ENCODE measurements at places on chromosomes 2 and 18.

DNA sequence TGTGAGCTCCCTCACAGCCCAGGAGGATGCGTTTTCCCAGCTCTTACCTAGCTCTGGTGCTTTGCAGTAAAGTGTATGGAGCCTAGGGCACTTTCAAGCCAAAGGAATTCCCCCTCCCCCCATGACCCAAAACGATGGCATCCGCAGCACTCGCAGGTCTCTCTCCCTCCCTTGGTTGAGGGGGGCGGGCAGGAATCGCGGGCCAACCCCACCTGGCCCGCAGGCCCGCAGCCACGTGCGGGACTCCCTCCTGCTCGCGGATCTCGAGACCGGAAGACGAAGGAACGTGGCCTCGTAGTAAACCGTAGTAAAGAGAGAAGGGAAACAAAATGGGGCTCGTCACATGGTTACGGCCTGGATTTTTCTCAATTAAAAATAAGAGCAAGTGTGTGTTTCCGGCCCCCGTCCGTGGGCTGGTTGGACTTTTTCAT is 8.5 kb downstream of the IRS1 start:
- DNase-seq: no peak

DNA sequence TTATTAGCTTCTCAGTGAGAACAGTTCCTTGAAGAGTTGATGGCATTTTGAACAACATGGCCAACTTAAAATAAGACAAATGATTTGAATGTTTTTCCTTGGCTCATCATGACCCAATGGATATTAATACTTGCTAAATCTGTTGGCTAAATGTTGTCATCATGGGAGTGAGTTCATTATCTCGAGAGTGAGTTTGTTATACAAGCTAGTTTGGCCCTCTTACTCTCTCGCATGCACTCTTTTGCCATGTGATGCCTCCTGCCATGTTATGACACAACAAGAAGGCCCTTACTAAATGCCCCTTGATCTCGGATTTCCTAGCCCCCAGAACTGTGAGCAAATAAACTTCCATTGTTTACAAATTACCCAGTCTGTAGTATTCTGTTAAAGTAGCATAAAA is 22.9 kb upstream of the SANBR start:
- DNase-seq: no peak

- no peak for DNase-seq
Observed at GRCh38 chr2:60459851-60460250, 93.6 kb downstream of the BCL11A start.

DNA sequence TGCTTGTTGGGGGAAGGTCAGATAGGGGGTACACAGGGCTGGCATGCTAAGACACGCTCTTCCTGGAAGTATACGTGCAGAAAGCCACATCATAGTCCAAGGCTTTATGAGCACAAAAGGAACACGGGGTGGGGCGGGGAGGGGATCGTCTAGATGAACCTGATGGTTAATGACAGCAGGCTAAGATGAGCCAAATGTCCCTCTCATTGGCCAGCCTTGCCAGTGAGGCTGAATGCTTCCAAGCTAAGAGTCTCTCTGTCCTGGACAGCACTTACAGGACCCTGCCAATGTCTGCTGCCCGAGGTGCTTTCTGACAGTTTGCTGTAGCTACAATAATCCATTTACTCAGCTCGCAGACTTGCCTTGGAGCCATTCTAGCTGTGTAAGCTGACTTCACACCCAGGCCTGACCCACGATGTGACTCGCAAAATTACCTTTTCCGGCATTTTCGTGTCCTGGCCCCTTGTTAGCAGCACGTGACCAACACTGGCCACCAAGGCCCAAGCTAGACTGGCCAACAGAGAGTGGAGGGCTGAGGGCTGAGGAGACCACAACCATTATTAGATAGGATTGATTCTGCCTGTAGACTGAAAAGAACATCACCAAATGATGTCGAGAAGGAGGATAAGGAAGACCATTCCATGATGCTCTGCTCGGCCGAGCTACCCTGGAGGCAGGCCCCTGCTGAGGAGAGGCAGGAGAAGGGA is 84.2 kb downstream of the MALT1 start:
- no peak for DNase-seq

DNA sequence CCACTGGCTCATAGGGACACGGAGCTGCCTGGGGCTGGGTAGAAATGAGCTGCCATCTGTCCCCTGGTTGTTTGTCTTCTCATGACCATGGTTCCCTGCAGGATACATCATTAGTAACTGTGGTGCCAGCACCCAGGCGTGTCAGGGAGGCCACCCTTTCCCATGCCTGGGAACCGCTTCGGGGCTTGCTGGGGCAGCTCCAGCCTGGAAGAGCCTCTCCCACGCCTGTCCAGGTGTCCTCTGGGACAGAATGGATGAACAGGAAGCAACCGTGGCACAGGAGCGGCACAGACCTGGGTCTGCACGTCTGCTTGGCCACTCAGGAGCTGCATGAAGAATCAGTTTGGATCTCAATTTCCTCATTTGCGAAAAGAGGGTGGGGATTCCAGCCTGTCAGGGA is 34.8 kb downstream of the SDC1 start:
- no peak for DNase-seq

DNA sequence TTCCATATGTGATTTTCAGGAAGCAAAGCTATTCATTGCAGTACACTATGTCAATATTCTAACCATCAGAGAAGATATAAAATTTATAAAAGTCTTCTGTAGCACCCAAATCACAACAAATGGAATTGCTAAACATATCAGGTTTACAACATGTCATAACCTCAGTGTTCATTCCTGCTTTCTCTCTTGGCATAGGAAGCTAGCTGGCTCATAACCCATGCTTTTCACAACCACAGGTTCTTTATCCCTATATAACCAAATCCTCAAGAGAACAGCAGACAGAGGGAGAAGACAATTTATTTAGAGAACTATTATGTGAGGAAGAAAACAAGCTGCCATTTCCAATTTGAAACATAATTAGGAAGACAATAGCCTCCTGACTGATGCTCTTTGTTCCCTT is 997.0 kb upstream of the ACVR2A start:
- DNase-seq: no peak

DNA sequence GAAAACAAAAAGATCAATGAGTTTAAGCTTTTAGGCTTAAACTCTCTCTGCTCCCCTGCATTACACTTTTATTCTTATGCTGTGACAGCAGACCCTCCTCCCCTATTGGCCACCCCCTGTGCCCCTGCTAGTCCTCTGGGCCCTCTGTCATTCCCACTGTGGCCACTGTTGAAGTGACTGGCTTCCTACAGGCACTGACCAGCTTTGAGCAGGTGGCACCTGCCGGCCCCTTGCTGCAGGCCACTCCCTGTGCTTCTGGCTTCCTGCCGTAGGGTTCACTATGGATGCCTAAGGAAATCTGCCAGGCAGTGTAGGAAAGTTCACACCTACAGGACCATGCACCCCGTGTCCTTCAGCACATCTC is 156.5 kb upstream of the L3MBTL4 start:
- DNase-seq: no peak

DNA sequence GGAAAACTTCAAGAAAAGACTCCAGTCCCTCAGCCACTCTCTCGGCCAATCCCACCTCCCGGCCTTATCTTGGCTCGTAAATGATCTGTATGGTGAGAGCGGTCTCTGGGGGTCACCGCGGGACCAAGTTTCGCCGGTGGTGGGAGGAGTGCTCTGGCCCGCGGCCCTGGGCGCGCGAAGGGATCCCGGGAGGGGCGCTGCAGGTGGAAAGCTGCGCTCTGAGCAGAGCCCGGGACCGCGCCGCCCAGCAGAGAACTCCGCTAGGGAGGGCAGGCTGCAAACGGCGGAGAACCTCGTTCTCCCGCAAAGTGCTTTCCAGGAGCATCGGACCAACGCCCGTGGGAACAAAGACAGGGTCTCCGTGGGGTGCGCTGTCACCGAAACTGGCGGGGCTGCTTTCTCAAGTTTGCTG is 622 bp downstream of the LRP2 start:
- no peak for DNase-seq

- DNase-seq: no peak
Observed at GRCh38 chr18:5969989-5970403, 74.7 kb upstream of the TMEM200C start.

DNA sequence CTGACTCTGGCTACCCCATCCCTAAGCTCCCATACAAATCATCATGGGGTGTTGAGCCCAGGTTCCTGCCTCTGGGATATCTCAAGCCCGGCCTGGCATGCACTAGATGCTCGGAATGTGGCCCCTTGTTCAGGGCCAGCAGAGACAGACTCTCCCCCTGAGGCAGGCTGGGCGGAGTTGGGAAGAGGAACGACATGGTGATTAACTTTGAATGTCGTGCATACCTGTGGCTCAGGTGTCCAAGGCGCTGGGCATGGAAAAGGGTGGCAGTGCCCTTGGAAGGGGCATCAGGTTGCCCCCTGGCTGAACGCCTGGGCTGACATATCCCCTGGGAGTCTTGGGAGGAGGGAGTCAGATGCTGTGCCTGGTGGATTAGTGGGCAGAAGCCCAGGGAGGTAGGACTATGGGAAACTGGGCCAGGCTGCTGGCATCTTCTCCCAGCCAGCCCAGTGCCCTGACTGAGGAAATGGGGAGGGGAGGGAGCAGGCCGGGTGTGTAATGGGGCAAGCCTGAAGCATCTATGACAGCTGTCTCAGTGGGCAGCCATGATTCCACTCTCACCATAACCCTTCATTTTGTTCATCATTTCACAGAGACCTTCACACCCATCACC is 57.8 kb upstream of the OTOF start:
- no peak for DNase-seq

- no peak for DNase-seq
Observed at GRCh38 chr2:238489431-238489830, 62.7 kb downstream of the ASB1 start.

GRCh38 chr2:36329746-36330472 is 25.7 kb upstream of the CRIM1 start:
- DNase-seq: no peak

DNA sequence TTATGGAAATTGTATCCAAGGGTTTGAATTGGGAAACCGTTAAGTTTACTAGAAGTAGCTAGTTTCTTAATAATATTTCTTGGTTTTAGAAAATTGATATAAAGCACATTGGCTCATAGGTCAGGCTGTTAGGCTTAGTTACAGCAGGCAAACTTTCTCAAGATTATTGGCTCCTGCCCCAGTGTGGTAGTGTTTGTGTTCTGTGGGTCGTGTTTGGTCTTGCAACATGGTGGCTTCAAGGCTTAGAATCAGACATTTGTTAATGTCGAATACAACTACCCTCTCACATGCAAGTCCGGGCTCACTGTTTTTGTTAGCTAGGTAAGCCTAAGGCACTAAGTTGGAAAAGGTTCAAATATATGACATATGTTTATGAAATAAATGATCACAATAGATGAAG is 19.6 kb downstream of the CERS6 start:
- DNase-seq: no peak

GRCh38 chr2:236367506-236368289 is 103.5 kb upstream of the ASB18 start:
- no peak for DNase-seq

DNA sequence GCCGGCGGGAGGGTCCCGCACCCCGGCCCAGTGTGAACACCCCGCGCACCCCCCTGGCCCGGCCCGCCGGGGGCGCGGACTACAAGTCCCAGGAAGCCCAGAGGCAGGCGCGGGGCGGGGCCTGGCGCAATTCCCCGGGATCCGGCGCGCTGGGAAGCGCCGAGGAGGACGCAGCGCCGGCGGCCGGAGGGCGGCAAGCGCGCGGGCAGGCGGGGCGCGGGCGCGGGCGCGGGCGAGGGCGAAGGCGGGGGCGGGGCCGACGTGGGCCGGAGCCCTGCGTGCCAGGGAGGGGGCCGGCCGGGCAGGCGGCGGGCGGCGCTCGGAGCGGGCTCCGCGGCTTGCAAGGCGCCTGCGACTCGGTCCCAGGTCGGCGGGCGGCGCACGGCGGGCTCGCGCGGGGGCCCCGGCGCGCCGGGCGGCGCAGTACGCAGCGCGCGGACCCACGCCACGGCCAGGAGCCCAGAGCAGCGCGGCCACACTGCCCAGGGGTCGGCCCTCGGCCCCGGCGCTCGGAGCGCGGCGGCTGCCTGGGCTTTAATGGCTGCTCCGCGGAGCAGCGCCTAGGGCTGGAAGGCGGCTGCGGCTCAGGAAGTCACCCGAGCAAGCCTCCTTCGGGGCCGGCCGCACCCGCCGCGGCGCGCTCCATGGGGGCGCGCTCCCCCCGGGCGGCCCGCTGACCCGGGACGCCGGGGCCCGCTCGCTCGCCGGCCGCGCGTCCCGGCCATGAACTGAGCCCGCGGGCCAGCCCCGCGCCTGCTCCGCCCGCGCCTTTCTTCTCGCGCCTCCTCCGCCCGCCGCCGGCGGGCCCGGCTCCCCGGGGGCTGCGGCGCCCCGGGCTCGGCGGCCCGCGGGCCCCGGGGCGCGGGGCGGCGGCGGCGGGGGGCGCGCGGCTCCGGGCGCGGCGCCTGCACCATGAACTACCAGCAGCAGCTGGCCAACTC is at the start of gene AGAP1:
Gene AGAP1 (plus strand): TSS at position 269 of the 941 bp plus-strand sequence.
- no peak for DNase-seq

GRCh38 chr2:82317012-82317411 is 2012.5 kb upstream of the LRRTM1 start:
- no peak for DNase-seq

- DNase-seq: no peak
Observed at GRCh38 chr18:63234432-63234831, 85.1 kb downstream of the BCL2 start.

DNA sequence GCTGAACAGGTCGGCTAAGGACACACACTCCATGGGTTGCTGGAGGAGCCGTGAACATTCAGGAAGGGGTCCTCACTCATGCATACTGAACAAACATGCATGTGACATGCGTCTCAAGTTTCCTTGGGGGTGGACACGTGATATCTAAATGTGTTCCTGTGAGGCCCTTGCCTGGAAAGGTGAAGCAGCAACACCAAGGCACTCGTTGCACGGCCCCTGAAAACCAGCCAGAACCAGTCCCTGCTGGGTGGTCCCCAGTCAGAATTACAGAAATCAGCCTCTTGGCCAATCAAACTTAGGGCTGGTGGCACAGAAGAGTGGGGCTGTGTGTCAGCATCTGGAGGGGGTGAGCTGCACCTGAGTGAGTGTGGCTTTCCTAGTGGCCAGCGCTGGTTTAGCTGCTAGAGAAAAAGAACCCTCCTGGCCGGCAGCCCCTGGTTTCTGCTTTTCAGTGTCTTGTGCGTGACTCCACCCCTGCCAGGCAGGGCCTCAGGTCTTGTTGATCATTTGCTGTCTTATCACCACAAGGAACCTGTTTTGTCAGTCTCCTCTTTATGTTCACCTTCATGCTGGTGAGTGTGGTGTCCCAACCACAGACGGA is 3.2 kb upstream of the AQP12B start:
- no peak for DNase-seq

DNA sequence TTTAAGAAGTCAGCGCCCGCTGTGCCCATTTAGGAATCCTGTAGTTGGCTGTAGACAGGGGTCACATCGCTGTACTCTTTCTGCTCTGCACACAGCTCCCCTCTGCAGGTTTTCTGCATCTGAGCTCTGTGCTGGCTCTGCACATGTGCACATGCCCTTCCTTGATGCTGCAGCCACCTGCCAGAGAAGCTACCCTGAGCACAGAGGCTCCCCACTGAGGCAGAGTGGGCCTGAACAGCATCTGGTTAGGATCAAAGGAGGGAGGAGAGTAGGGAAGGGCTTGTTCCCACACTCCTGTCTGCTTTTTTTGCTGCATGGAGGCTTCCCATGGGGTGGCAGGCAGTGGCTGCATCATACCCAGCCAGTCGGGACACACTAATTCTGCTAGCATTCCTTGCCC is 238.9 kb downstream of the FHOD3 start:
- DNase-seq: no peak

- no peak for DNase-seq
Observed at GRCh38 chr2:190094316-190094871, 31.9 kb upstream of the MSTN start.

- no peak for DNase-seq
Observed at GRCh38 chr2:175026385-175026784, 21.2 kb upstream of the CHN1 start.

GRCh38 chr18:70649683-70650082 is 360.8 kb downstream of the SOCS6 start:
- DNase-seq: no peak

Measured in stimulated activated CD4-positive, alpha-beta T cell treated with anti-CD3 and anti-CD28 coated beads, TNF-alpha, amount 100 ng/mL, for 4 hours (primary cell).